Anterior cingulate cortex (tissue), 58 donors: ENCODE measurements at places on chromosomes 6 and 20.

DNA sequence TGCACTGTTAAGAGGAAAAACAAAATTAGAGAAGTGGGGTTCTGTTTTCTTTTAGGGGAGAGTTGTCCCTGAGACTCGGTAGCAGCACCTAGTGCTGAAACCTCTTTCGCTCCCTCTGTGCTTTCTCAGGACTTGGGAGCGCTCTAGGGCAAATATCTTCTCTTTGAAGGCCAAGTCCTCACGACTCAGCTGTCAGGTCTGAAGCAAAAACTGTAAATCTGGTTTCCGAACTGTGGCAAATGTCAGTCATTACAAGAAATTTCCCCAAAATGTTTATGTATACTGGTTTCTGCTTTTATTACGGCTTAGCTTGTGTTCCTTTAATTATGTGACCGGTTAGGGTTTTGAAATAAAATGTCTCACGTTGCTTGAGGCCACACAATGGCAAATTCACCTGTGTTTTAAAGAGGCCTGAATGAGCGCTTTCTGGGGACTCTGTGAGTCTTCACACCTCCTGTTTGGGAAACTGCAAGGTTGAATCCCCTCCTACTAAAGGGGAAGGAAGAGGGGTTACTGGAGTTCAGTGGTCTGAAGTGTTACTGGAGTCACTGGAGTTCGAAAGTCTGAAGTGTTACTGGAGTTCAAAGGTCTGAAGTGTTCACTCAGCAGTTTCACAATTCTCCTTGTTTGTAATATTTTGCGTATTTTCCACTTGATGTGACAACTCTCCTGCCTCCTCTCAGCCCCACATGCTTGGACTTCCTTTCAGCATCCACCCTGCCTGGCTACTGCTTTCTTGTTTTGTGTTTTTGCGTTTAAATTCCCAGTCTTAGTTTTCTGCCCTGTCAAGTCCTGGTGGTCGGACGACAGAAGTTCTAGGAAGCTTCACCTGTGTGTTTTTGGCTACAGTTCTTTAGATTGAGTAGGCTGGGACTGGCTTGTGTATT, 1.6 kb downstream of the SMPDL3A start:
- DNase-seq = no peak

DNA sequence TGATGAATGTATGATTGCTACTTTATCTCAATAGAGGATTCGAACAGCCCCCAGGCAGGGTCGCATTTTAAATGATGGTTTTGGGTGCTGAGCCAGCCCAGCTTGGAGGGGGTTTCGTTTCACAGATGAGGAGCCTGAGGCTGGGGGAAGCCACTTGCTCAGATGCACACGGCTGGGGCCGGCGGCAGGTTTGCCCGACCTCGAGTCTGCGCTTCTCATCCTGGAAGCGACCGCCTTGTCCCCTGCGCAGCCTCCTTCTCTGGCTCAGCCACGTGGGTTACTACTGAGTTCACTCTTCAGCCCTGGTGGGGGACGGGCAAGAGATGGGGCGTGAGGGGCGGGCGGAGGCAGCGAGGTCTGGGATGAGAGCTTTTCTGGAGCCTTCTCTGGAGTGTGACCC, 25.3 kb downstream of the NTSR1 start:
- DNase-seq = no peak

DNA sequence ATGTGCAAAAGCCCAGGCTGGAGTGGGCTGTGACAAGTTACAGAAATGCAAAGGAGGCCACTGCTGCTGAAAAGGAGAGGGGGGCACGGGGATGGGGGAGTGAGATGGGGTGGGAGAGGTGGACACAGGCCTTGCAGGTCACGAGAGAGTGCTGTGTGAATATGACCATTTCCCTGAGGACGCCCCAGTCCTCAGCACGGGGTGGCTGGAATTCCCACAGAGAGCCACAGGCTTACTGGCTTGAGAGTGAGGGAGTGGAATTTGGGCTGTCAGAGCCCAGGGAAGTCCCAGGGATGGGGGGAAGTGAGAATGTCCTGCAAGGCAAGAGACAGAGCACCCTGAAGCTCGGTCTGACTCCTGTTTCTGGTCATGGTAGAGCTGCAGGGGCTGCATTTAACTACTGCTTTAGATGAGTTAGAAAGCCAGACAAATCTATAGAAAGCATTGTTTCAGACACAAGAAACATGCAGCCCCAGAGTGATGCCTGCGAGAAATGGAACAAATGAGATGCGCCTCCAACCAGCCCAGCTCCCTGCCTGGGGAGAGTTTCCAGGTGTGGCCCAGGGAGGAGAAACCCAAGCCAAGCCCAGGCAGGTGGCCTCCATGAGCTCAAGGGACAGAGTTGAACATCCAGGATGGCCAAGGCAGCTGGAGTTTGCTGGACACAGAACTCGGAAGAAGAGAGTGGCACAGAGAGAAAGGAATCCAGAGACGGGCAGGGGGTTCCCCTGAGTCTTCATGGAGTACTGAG, 30.5 kb downstream of the NPEPL1 start:
- no peak for DNase-seq

- no peak for DNase-seq
These were observed 100.4 kb upstream of the NAA20 start for GRCh38 chr20:19916531-19917485.

DNA sequence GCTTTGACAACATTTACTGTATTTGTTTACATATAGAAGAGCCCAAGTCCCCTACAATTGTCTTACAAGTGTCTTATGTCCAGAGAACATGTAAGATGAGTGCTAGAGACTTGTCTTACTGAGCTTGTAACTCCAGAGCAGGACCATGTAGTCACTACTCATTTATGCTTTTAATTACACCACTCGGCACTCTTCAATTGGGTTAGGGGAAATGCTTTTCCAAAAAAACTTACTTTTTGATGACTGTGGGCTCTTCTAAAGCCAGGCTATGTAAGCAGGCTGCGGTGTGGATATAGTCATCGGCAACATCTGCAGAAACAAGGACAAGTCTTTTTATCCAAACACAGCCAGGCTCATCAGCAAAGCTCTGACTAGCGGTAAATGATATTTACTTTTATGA, 18.7 kb downstream of the SNX5 start:
- no peak for DNase-seq

DNA sequence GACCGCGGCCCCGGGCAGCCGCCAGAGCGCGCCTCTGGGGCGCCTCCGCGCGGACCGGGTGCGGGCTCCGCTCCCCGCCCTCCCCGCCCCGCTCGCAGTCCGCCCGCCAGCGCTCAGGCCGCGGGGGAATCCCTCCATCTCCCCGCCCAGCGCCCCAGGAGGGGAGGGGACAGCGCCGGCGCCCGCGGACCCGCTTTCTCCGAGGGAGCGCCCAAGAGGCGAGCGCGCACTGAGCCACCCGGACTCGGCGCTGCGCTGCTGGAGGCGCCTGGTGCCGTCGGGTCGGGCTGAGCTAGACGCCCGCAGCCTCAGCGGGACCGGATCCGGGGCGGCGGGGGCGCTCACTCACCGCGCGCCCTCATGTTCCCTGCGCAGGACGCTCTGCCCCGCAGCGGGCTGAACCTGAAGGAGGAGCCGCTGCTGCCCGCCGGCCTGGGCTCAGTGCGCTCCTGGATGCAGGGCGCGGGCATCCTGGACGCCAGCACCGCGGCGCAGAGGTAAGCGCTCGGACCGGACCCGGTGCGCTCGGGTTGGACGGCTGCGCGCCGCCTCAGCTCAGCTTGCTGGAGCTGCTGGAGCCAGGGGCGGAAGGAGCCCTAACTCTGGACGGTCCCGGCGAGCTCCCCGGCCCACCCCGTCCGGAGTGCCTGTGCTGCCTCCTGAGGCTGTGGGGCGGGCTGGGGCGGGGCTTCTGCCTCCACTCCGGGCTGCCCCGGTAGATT, 867 bp downstream of the EBF4 start:
- no peak for DNase-seq

- DNase-seq = no peak
These were observed 2.9 kb downstream of the AIG1 start for GRCh38 chr6:143063631-143064030.

- peak; percentile 15 for DNase-seq
These were observed 120.5 kb upstream of the CHD6 start for GRCh38 chr20:41738604-41739206.

DNA sequence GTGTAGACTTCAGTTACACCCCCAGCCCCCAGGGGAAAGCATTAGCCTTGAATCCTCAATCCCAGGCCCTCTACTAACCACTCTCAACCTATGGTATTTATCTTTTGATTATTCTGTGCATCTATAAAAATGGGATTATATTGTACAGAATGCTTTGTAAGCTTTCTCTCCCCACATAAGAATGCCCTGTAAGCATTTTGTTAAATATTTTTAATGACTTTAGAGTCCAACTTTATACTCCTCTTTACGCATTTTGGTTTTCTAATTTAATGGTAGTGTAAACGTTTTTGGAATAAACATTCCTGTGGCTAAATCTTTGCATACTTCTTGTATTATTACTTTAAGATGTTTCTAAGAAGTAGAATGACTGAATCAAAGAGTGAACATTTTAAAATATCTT, 35.4 kb downstream of the FBXO9 start:
- no peak for DNase-seq

- DNase-seq = no peak
These were observed 22.6 kb downstream of the UST start for GRCh38 chr6:148769304-148769968.

DNA sequence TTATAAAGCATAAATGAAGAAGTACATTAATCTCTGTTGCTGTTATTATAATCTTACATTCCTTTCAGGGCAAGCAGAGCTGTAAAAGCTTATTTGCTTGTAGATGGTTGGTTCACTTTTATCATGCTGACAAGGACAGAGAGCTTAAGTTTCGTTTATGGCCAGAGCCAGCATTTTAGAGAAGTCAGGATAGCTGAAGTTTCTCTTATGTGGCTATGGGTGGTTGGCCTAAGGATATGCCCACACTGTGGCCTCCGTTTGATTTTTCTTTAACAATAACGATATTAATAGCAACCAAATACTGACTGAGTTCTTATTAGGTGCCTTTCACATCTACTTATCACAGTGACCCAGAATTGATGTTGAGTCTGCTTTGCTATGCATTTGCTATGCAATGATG, 78.5 kb downstream of the FARS2 start:
- DNase-seq = no peak
